ENCODE measurements at places on chromosomes 7 and 10. TPM values are rescaled to one million over a fixed set of nuclear protein-coding genes. Genes with fewer than 3 reads are reported as not detected.

HMX3 gene
- total RNA-seq = not detected

GOLGA7B gene
- 5.0 TPM for total RNA-seq

GIMAP8 gene
- total RNA-seq = not detected

FAM25A gene
- not detected for total RNA-seq

CALHM2 gene
- total RNA-seq = 5.5 TPM

SPDYE2B gene
- total RNA-seq = not detected

HPSE2 gene
- not detected for total RNA-seq

SSC4D gene
- total RNA-seq = 0.92 TPM

GPR37 gene
- total RNA-seq = 0.36 TPM

VWA2 gene
- not detected for total RNA-seq

ZNF467 gene
- total RNA-seq = 1.6 TPM

ITIH5 gene
- 0.16 TPM for total RNA-seq

FAM237B gene
- not detected for total RNA-seq

PRTFDC1 gene
- total RNA-seq = 17.2 TPM

PPP1R17 gene
- total RNA-seq = not detected

TMEM213 gene
- not detected for total RNA-seq

GNGT1 gene
- not detected for total RNA-seq

NKX2-3 gene
- total RNA-seq = not detected

AKR1C1 gene
- 610 TPM for total RNA-seq

NPTX2 gene
- total RNA-seq = 0.06 TPM

PLCE1 gene
- 5.8 TPM for total RNA-seq

PLXDC2 gene
- total RNA-seq = 0.02 TPM

TBXAS1 gene
- 12.6 TPM for total RNA-seq

VCL gene
- 148 TPM for total RNA-seq

TWIST1 gene
- total RNA-seq = 3.8 TPM

TAF3 gene
- 7.0 TPM for total RNA-seq

CABCOCO1 gene
- 0.30 TPM for total RNA-seq

OR9A2 gene
- not detected for total RNA-seq

STOX1 gene
- 0.87 TPM for total RNA-seq

CADPS2 gene
- 0.13 TPM for total RNA-seq

ABHD11 gene
- 20.2 TPM for total RNA-seq
